ENCODE measurements at places on chromosomes 12 and 14. TPM values are rescaled to one million over a fixed set of nuclear protein-coding genes. Genes with fewer than 3 reads are reported as not detected.
A peak's percentile ranks its signal among the peaks of the same experiment; 100 is the strongest.

GRCh38 chr12:69334158-69334557 is 14.0 kb upstream of the LYZ start:
- DNase-seq, result no peak

DNA sequence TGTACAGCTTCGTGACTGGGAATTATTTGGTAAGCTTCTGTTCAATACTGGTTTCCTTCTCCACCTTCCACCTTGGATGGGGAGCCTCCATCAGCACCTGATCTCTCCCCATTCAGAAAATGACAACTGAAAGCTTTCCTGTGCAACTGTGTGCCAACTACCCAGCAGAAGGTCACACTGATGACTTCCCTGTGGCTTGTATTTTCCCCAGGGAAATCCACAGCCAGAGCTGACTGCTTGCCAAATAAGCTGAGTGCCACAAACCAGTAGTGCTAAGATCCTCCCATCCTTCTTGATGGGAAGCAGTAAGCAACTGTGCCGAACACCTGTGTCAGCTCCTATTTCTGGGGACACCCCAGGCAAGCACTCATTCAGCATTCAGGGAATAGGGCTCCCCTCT is 257.2 kb upstream of the SOX5 start:
- DNase-seq, result no peak

DNA sequence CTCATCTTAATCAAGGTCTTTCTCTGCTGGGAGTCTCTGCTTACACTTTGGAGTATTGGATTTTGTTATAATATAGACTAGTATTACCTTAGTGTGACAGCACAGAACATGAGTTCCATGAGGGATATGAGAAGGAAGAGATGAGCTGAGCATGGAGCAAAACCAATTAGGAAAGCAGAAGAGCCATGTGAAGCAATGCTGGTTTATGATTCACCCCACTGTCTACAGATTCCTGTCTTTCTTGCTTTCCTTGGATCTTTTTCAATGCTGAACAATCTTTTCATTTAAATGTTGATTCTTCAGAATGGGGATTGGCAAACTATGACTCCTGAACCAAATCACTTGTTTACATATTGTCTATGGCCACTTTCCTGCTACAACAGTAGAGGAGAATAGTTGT is 70.4 kb upstream of the KITLG start:
- no peak for DNase-seq

GRCh38 chr14:52875707-52876106 is 75.1 kb downstream of the FERMT2 start:
- DNase-seq, result no peak

DNA sequence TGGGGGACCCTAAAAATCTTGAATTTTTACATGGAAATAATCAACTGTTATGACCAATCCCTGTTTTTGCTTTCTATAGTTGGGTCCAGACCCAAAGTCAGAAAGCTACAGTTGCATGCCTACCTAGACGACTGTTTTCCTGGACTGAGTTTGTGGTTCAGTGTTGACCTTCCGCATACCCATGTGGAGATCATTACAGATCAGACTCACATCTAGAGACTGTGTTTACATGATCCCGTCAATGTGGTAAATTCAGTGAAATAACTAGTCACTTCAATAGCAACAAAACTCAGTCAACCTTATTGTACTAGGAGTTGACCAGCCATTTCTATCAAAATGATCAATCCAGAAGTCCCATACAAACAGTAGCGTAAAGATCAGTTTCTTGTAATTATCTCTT is 257.6 kb downstream of the EGLN3 start:
- no peak for DNase-seq

DNA sequence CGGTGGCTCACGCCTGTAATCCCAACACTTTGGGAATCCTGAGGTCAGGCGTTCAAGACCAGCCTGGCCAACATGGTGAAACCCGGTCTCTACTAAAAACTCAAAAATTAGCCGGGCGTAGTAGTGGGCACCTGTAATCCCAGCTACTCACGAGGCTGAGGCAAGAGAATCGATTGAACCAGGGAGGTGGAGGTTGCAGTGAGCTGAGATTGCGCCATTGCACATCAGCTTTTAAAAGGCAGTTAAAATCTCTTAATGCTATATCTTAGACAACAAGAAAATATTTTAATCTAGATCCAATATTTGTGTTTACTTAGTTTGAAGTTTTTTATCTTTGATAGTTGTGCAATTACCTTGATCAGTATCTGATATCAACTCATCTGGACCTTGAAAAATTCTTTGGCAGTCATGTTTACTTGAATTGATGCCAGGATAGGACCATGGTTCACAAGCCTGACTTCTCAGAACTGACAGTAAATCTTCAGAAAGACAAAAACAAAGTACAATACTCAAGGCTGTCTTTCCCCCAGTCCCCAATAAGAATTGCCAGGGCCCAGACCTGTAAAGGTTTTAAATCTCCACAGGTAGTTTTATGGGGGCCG is 135.0 kb upstream of the AEBP2 start:
- DNase-seq, result no peak

DNA sequence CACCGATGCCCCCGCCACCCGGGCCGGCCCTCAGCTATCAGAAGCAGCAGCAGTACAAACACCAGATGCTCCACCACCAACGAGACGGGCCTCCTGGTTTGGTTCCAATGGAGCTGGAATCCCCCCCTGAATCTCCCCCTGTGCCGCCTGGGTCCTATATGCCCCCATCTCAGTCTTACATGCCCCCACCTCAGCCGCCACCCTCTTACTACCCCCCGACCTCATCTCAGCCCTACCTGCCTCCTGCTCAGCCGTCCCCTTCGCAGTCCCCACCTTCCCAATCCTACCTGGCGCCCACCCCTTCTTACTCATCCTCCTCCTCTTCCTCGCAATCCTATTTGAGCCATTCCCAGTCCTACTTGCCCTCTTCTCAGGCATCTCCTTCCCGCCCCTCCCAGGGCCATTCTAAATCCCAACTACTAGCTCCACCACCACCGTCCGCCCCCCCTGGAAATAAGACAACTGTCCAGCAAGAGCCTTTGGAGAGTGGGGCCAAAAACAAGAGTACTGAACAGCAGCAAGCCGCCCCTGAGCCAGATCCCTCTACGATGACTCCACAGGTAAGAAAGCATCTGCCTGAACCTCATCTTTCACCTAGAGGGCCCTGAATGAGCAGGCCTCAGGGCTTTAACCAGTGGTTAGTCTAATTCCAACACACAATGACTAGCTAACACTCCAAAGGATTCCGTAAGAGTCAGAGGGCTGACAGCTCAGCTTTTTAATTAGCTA is 851 bp downstream of the YLPM1 start:
- DNase-seq, result peak; percentile 12

DNA sequence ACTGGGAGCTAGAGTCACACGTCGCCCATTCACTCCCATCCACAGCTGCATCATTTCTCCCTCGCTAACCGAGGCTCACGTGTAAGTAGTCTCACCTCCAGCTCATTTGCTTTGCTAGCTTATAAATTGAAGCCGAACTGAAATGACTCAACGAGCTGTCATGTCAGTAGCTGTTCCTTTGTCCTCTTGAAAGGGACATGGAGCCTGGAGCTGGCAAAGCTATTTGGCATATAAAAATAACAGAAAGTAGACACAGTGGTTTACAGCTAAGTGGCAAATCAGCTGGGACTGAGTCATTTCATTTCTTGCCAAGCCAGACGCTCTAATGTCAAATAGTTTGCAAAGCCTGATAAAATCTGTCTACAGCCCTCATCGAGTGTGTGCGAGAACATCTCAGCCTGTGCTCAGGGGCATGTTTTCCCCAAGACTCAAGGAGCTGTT is 114.4 kb upstream of the TMEM233 start:
- DNase-seq, result no peak

GRCh38 chr12:80212938-80213645 is 113.8 kb downstream of the OTOGL start:
- DNase-seq, result no peak

- no peak for DNase-seq
These were observed 24.8 kb upstream of the PLEKHG6 start for GRCh38 chr12:6285532-6286306.

GRCh38 chr12:65637774-65638173 is 186.5 kb upstream of the HMGA2 start:
- no peak for DNase-seq

CIROP gene
- total RNA-seq, result not detected

SERPINA6 gene
- total RNA-seq, result not detected

KRT73 gene
- total RNA-seq, result 8.6 TPM

DCAF4 gene
- total RNA-seq, result 15.9 TPM
